ENCODE measurements at places on chromosomes 11 and 22.

DNA sequence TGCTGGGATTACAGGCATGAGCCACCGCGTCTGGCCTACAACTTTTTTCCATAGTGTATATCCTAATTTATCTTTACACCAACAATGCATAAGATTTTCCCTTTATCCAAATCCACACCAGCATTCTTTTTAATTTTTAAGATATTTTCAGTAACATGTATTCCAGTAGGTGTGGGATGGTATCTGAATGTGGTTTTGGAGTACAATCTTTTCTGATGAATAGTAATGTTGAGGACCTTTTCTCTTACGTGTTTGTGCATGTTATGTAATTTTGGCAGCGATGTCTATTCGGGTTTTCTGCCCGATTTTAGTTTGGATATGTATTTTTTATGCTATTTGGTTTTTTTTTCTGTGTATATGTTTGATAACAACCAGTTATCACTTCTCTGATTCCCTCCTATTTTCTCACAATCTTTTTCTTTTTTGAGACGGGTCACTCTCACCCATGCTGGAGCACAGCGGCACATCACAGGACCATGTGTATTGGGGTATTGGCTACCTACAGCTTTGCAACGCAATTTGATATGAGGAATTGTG is 114.6 kb upstream of the GRK3 start:
- no peak for DNase-seq

DNA sequence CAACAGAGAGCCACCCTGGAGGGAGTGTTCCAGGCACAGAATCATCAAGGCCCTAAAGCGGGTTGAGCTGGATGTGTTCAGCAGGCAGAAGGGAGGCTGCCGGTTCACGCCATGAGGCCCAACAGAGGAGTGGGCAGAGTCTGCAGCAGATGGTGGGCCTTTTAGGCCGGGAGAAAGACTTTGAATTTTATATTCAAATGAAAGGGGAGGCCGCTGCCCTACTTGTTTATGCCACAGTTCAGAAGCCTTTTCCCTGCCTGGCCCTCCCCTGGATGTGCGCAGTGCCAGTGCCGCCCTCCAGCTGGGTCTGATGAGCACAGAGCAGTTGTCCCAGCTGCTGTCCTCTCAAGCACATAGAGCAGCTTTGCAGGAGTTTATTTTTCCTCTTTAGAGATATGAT is 46.9 kb upstream of the TTC12 start:
- DNase-seq = no peak

DNA sequence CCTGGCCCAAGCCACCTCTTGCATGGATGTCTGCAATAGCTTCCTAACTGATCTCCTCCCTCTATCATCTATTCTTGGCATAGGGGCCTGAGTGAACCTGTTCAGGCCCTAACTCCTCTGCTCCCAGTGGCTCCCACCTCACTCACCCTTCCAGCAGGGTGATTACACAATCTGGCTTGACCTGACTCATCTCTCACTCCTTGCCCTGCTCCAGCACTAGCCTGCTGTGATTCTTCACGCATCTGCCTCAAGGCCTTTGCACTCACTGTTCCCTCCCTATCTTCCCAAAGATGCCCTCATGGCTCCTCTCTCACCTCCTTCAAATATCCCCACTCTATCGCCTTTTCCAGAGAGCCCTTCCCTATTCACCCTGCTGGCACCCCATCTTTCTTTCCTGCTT is 10.5 kb downstream of the SCN4B start:
- no peak for DNase-seq

- DNase-seq = no peak
Observed at GRCh38 chr11:8352103-8352875, 88.6 kb upstream of the LMO1 start.

GRCh38 chr11:67378544-67378943 is 5.1 kb upstream of the CLCF1 start:
- no peak for DNase-seq

GRCh38 chr11:123560006-123560405 is 94.4 kb downstream of the SCN3B start:
- DNase-seq = no peak

DNA sequence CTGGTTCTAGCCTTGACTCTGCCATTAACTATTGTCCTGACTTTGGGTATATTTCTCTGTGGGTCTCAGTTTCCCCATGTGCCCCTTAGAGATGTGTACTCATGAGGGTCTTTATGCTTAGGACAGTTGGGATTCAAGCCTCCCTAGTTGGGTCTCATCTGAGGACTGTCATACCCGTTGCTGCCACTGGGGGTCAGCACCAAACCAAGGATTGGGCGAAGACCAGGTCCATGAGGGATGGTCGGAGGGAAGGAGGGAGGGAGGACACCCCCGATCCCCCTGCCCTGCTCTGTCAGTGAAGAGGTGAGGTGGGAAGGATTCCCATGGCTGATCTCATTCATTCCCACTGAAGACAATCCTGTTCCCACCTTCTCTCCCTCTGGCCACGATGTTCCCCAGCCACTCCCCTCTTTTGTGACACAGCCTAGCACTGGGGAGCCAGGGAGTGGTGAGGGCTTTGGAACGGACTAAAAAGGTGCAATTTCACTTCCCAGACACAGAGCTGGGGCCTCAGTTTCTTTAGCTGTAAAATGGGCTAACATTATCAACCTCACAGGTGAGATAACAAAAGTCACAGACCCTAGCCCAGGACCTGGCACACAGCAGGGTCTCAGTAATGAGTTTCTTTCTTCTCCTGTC is 12.4 kb upstream of the KLHL35 start:
- peak; percentile 80 for DNase-seq

- DNase-seq = no peak
Observed at GRCh38 chr11:101407324-101407723, 176.5 kb downstream of the TRPC6 start.

DNA sequence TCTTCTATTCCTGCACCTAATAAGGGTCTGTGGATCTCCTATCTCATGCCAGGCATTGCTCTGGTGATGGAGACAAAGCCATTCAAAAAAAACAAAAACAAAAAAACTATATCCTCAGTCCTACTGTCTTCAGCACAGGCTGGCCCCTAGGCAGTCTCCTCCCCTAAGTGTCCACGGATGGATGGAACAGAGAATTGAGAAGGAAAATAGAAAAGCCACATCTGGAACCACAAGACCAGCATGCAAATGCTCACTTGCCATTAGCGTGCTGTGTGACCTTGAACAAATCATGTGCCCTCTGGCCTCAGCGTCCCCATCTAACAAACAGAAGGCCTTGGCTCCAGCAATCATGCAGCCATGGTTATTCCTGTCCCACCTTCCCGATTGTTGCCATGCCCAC is 32.7 kb upstream of the CD82 start:
- no peak for DNase-seq

DNA sequence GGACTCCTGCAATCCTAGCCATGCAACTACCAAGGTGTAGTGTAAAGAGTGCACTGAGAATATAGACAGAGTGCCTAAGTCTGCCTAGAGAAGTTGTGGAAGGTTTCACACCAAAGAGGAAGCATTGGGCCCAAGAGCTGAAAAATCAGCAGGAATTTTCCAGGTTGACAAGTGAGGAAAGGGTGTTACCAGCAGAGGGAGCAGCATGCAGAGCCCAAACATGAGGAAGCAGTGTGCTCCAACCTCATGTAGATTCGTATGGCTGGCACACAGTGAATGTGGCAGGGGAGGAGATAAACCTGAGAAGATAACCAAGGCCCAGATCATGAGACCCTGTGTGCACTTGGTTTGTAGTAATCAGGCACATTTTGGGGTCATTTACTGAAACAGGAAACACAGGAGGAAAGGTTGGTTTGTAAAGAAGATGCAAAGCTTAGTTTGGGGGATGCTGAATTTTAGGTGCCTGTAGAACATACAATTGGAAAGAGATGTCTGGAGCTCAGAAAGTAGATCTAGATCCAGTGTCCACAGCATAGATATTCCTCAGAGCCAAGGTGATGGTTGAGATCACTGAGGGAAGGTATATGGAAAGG is 1.7 kb downstream of the HPX start:
- DNase-seq = peak; percentile 44

DNA sequence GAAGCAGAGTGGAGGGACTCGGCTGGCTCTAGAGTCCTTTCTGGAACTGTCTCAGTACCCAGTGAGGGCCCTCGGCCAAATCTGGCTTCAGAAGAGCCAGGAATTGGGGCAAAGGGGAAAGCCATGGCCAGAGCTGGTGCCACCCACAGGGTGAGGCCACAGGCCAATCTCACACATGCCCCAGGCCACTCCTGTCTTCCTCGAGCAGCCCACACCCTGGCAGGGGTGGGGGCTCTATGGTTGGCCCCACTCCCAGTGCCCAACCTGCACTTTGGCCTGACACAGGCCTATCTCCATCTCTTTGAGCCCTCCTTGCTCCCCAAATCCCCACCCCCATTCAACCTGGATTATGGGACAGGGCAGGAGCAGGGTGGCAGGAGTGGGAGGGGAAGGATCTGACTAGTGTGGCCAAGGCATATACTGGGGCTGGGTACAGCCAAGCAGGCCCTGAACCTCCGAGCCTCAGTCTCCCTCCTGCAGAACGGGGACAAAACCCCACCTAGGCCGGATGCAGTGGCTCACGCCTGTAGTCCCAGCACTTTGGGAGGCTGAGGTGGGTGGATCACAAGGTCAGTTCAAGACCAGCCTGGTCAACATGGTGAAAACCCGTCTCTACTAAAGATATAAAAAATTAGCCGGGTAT is 6.9 kb downstream of the TST start:
- no peak for DNase-seq

Measured in activated CD4-positive, alpha-beta T cell treated with anti-CD3 and anti-CD28 coated beads for 4 hours (primary cell).